ENCODE measurements at places on chromosomes 2 and 18.

DNA sequence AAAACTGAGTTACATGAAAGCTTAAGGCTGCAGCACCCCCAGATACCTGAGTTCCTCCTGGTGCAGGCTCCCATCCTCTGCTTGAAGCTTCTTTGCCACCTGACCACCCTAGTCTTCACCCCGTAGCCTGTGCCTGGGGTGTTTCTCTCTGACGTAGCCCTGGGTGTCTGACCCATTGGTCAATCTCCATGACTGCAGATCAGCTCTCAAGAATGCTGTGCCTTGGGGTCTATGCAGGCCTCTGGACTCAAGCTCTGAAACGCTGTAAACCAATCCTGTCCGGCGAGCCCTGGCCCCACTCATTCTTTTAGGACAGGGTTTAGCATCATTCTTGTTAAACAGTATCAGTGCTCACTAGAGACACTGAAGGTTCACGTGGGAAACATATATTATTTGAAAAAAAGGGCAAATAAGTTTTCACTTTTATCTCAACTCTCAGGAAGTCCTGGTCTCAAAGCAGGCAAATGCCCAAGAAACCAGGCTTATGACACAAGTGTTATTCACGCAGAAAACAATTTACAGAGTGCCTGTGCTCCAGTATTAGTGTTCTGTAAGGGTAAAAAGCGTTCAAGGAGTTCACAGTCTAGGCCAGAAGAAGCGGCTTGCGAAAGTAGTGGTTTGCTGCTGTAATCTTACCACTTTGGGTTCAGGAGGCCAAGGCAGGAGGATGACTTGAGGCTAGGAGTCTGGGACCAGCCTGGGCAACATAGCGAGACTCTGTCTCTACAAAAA, 22.8 kb upstream of the PPP4R1 start:
- DNase-seq: no peak

- no peak for DNase-seq
Measured at GRCh38 chr2:23491591-23492336, 106.8 kb downstream of the KLHL29 start.

DNA sequence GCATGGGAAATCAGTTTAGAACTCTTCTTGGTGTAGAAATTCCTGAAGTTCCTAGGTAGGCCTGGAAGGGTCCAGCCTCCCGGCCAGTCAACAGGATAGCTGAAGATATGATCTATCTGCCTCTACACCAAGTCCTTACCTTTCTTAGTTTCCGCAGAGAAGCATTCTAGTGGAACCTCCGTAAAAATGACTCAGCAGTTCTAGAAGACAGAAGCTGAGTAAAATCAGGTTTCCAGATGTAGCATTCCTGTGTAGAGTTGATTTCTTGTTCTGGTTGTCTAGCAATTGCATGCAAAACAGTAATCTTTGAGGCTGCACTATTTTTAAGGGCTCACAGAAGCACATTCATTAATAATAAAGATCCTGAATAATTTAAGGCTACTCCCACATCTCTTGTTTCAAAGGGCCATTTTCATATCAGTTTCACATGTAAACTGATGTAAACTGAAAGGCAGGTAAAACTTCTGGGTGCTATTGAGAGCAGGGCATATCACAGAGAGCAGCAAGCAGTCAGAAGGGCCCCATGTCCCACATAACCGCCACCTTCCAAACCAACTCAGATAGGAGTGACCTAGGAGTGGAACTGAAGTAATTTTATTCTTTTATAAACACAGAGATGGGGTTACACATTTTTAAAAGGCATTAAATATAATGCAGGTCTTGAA, 3.2 kb upstream of the DYTN start:
- DNase-seq: no peak

- DNase-seq: no peak
Measured at GRCh38 chr2:39127973-39128372, 7.1 kb upstream of the SOS1 start.

DNA sequence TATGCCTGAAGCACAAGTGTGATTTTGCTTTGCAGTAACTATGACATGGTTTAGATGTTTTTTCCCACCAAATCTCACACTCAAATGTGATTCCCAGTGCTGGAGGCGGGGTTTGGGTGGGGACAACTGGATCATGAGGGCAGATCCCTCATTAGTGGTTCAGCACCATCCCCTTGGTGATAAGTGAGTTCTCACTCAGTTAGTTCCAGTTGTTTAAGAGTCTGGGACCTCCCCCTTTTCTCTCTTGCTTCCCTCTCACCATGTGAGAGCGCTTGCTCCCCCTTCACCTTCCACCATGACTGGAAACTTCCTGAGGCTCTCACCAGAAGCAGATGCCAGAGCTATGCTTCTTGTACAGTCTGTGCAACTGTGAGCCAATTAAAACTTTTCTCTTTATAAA, 102.9 kb downstream of the NBAS start:
- DNase-seq: no peak

DNA sequence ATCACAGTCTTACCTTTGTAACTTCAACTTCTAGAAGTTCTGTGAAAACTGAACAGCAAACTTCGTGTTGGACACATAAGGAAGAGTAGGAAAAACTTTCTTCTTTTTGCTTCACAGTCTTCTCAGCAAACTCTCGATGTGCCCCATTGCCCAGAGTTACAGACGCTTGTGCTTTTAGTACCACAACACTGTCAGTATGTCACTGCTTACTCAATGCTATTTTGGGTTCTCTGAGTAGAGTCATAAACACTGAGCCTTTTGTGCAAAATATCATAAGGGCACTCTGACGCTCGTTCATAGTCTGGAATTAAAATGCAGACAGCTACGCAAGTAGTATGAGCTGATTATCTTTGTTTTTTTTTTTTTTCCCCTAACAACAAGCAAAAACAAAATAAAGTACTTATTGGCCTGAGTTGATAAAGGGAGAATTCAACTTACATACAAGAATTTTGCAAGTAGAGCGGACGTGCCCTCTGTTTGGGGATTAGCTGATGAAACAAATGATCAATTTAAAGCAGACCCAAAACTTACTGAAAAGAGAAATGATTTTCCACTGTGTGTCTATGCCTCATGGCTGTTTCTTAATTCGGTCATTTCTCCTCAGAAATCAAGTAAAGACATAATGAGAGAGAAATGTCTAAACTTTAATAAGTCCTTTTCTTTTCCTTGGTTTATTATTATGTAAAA, at the start of gene CDH19:
TSS of gene CDH19 (minus strand) at position 150 of the 687 bp plus-strand sequence. CDS start 31,886 bp downstream, outside the sequence.
- DNase-seq: no peak

DNA sequence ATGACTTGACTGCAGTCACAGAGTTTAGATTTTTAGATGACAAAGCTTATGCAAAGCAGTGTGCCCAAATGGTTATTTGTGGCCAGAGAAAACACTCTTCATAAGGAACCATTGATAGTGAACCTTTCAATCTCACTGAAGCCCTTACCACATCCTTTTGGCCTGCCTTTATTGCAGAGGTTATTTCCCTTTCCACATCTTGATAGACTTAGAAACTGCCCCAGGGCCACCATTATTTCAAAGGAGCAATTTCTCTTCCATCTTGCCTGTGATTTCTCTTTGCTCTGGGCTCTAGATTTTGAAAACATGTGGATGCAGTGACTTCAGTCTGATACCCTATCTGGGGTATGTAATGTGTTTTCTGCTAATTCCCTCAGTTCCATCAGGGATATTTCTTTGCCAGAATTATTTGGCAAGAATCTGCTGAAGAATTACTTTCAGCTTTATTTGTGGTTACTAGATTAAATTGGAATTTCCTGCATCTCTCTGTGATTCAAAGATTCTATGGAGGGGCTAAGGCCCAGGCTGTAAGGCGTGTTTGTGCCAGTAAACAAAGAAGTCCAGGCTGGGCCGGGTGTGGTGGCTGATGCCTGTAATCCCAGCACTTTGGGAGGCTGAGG, 51.0 kb downstream of the MOGAT1 start:
- no peak for DNase-seq

DNA sequence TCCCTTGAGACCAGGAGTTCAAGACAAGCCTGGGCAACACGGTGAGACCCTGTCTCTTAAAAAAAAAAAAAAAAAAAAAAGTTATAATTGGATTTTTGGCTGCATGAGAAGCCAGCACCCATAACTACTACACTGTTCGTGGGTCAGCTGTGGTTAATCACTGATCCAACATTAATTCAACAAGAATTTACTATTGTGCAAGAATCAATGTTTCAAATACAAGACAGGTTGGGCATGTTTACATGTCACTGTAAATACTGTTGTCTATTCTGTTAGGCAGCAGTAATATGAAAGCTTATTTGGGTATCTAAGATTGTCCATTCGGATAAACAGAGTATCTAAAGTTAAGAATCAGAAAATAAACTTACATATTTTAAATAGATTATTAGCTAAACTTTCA, 62.3 kb downstream of the ESCO1 start:
- DNase-seq: no peak

- DNase-seq: no peak
Measured at GRCh38 chr2:5021136-5021535, 671.0 kb upstream of the SOX11 start.

GRCh38 chr2:128797937-128798336, 479.3 kb upstream of the HS6ST1 start:
- DNase-seq: no peak

DNA sequence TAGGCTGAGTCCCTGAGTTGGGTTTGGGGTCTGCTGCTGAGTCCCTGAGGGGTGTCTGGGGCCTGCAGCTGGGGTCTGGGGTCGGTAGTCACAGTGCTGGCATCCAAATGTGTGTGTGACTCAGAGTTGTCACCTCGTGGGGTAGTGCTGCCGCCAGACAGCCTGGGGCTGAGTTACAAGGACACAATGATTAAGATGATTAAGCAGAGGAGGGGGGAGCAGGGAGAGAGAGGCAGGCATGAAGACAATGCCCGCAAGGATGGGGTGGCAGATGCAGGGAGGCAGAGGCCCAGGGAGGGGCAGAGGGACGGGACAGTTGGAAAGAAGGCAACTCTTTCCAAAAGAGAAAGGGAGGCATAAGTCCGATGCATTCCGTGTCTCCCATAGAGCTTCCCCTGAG, 120.2 kb downstream of the CELF4 start:
- no peak for DNase-seq

DNA sequence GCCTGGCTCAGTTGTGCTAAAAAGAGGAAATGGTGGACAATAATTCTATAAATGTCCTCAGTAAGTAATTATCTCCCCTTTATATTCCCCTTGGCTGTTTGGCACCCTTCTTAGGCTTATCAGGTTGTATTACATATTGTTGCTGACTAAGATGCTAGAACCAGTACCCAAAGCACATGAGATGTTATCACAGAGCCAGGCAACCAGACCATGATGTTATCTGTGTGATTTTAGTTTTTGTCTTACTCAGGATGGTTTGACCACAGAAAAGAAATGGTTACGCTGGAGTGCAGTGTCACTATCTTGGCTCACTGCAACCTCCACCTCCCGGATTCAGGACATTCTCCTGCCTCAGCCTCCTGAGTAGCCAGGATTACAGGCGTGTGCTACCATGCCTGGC, 15.2 kb downstream of the R3HDM1 start:
- DNase-seq: no peak

GRCh38 chr2:24490181-24490689, 819 bp upstream of the NCOA1 start:
- DNase-seq: no peak

- no peak for DNase-seq
Measured at GRCh38 chr18:62445386-62445917, 77.4 kb upstream of the ZCCHC2 start.

- no peak for DNase-seq
Measured at GRCh38 chr2:129936334-129936934, 43.0 kb upstream of the RAB6C start.

DNA sequence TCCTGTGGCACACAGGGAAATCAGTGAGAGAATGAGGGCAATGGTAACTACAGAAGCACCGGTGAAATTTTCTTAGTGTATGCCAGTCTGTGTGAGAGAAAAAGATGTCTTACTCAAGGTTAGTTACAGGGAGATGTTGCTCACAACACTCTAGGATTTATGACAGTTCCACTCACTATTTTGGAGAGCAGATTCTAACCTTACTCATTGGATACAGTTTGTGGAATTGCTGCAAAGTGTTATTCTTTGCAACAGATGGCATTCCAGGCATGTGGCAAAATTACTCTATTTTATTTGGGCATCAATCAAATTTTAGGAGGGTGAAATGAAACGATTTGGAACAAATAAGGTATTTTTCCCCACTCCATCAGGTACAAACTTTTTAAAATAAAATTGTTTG, 449.1 kb downstream of the PIK3C3 start:
- DNase-seq: no peak

DNA sequence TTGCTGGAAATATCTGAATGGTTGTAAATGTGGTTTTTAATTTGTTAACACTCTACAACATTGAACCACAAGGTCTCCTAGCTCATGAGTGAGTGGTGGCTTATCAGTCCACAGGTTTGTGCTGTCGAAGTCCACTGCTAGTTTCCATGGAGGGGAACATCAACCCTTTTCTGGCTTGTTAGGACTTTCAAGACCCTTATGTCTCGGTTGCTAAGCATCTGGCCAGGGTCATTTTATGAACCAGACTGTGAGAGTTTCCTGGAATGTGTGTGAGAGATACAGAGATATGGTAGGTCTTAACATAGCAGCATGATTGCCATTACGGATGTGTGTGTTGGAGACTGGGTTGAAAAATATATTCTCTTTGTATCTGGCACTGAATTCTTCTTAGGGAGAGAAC, 36.9 kb downstream of the KCNE4 start:
- no peak for DNase-seq

All from smooth muscle cell of the brain vasculature (primary cell).